ENCODE measurements at places on chromosomes 6 and 20.

GRCh38 chr6:40528051-40528450, 59.1 kb downstream of the LRFN2 start:
- no peak for DNase-seq

GRCh38 chr20:63819224-63819921, 11.7 kb downstream of the ZBTB46 start:
- no peak for DNase-seq

DNA sequence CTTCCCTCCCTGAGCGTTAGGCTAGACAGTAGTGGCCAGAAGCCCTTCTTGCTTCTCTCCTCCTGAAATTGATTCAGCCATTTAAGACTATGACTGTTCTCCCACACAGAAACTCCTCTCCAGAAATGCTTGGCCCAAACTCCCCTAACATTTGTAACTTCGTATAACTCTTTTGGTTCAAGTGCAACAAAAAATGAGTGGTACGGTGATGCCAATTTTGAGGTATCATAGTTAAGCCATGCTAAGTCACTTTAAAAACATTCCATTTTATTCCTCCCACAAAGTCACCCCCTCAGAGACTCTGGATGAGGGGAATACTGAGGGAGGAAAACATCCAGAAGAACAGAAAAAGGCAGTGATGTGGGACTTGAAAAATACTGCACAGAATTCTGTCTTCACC, 21.1 kb upstream of the ROS1 start:
- DNase-seq, result no peak

DNA sequence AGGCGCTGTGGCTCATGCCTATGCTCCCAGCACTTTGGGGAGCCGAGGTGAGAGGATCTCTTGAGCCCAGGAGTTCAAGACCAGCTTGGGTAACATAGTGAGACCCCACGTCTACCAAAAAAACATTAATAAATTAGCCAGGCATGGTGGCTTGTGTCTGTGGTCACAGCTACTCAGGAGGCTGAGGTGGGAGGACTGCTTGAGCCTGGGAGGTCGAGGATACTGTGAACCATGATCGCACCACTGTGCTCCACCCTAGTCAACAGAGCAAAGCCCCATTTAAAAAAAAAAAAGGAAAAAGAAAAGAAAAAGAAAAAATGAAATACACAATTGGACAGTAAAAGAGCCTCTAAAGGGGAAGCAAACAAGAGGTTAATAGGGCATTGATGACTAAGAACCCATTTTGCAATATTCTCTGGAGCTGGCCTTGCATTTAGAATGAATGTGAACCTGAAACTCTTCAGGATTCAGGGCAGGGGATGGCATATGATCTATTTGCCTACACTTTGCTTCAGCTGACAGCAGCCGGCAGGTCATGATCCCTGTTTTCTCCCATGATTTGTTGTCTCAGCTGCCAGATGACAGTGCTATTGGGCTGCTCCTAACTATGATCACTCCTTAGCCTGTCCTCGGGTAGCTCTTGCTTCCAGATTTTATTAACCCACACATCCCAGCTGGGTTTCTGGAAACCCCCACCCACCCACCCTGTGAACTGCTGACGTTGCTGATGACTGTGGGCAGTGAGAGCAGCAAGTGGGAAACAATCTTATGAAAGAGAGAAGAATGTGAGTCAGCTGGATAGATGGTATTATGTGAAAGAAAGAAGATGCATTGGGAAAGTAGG, 83.8 kb upstream of the ELOVL5 start:
- DNase-seq, result no peak

- no peak for DNase-seq
These were observed 4.3 kb downstream of the CRIP3 start for GRCh38 chr6:43304361-43304760.

- no peak for DNase-seq
These were observed 34.1 kb upstream of the HMGA1 start for GRCh38 chr6:34202329-34203201.

GRCh38 chr6:125717120-125717731, 32.2 kb upstream of the HEY2 start:
- no peak for DNase-seq

DNA sequence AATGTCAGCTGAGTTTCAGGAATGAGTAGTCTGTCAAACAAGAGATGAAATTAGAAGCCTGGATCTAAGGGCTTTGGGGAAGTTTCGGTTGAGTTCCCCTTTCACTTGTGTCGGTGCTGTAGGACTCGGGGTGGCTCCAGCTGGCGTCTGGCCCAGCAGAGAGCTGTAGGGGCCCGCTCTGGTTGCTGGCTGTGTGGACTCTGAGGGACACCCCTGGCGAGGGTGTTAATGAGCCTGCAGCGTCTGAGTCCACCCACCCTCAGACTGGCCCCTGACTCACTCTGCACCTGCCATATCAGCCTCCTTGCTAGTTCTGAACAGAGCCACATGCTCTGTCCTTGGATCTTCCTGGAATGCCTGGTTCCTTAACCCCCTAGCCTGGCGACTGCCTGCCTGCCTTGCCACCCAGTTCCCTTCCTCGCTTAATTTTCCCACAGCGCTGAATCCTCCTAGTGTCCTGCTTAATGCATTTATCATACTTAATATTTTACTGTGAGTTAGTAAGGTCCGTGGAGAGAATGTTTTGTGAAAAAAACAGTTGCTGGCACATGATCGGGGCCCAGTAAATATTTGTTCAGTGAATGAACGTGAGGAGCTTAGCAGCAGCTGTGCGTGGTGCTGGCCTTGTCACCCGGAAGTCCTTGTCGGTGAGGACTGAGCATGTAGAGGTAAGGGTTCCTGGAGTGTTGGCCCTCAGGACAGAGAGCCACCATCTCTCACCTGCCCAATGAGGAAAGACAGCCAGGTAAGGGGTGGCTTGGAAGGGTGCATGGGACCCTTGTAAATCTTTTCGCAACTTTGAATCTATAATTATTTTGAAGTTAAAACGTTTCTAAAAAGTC, 1.6 kb downstream of the DNAJC5 start:
- DNase-seq, result peak; percentile 68

GRCh38 chr6:143965503-143966171, 42.4 kb downstream of the PLAGL1 start:
- DNase-seq, result no peak

GRCh38 chr6:38156818-38157565, 337.5 kb downstream of the ZFAND3 start:
- no peak for DNase-seq

DNA sequence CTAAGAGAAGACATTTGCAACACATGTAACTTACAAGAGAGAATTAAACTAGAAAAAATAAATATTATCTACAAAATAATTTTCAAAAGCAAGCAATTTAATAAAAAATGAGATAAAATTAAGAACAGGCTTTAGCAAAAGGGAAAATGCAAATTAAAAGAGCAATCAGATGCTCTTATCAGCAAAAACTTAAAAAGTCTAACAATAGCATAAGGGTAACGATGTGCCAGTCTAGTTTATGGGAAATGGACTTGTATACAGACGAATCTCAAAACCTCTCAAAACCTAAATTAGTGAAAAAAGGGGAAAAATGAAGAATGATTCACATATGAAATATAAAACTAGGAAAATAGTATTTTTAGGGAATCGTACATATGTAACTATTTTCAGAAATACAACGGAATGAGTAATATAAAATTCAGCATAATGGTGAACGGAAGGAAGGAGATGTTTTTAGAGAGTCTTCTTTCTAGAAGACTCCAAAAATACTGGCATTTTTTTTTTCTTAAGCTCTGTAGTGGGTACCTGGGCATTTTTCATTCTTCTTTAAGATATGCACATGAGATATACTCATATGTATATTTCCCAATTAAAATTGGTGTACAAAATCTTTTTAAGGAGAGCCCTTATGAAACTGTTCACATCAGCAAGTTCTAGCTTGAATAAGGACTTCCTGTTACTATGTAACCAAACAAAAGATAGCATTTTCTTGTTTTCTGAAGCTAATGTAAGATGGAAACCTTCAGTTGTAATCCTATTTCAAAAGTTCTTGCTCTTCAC, 927 bp upstream of the MANEA start:
- no peak for DNase-seq

DNA sequence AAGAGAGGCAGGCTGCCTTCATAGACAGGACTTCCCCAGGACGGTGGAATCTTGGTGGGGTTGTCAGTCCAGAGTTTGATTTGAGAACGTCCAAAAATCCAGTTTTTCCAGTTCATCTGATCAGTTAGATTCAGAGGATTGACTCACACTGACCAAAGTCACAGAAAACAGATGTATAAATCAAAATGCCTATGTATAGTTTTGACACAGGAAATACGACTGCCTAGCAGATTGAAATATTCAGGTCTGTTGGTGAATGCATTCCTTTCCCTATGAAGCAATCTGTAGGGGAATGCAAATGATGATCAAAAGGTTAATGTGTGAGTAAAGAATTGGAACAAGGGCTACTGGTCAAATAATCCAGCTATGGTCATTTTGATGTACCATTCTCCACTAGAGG, 29.7 kb upstream of the GFOD1 start:
- DNase-seq, result no peak

DNA sequence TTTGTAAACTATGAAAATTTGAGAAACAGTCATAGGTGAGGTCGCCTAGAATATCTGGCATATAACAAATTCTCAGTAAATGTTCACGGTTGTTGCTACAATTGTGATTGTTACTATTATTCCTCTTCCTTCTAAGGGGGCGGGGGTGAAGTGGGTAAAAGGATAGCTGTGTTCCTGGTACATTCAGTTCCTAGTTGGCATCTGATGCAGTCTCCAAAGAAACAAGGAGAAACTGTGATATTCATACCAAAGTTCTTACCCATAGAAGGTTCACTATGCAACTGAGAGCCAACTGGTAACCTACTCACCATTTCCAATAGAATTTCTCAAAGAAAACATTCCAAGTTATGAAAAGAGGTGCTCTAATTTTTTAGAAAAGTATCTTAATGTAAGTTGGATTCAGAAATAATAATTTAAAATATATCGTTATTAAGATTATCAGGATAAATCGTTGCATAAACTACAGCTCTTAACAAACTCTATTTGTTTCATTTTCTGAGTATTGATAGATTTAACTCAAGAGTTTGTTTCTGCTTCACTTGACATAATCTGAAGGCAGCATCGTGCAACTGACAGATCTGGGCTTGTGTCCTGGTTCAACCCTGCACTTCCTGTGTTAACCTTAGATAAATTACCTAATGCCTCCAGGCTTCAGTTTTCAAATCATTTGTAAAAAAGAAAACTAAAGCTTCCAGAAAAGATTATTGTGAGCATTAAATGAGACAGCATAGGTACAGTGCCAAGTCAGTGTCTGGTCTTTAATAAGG, 13.3 kb upstream of the MAP7 start:
- DNase-seq, result no peak

DNA sequence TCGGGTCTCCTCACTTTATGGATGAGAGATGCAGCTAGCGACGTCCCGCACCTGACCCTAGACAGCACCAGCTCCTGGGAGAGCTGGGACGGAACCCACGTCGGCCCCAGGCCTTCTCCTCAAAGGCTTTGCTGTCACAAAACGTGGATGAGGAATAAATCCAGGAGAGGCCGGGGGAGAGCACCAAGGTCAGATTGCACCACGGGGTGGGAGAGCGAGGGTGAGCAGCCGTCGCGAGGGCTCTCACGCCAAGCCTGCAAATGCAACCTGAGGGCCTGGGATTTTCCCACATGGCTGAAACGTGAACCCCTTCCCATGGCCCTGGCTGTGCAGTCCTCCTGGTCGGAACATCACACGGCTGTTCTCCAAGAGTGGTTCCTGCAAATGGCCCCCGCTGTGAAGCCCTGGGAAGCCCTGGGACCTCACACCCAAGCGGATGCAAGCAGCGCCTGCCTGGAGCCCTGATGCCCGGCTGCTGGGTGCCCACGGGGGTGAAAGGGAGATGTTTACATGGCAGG, 45.3 kb downstream of the DLL1 start:
- DNase-seq, result no peak

DNA sequence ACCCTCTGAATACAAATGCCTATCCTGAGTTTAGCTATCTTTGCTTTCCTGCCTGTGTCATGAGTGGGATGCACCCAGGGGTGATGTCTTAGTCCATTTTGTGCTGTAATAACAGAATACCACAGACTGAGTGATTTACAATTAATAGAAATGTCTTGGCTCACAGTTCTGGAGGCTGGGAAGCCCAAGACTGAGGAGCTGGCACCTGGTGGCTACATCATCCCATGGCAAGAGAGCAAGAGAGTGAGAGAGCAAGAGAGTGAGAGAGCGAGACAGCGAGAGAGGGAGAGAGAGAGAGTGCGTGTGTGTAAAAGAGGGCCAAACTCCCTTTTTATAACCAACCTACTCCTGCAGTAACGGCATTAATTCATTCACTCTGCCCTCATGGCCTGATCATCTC, 76.8 kb downstream of the PRDM1 start:
- no peak for DNase-seq

DNA sequence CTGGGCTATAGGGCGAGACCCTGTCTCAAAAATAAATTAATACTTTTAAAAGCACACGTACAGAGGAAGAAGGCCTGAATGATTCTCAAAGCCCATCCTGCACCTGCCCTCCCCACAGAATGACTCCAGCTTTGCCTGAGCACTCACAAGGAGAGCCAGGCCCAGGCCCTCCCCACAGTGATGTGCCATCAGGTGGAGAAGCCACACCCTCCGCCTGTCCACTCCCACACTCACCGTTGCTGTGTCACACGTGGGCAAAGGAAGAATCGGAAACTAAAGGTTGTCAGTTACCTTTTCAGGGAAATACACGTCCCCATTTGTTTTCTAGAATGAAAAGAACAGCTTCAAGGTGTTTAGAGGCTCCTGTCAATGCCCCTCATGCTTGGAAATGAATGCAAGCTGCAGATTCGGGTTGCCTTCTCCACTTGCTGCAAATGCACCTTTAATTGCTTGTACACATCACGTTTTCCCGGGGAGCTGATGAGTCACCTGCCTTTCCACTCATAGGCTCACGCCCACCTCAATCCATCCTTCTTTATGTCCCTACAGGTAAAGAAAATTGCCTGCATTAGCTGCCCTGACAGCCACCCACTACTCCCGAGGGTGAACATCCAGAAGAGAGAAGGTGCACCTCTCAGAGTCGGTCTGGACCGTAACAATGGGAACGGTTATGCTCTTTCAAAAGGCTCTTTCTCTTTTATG, 45.5 kb upstream of the AFDN start:
- DNase-seq, result no peak

GRCh38 chr20:22423190-22423832, 161.1 kb downstream of the FOXA2 start:
- DNase-seq, result no peak

DNA sequence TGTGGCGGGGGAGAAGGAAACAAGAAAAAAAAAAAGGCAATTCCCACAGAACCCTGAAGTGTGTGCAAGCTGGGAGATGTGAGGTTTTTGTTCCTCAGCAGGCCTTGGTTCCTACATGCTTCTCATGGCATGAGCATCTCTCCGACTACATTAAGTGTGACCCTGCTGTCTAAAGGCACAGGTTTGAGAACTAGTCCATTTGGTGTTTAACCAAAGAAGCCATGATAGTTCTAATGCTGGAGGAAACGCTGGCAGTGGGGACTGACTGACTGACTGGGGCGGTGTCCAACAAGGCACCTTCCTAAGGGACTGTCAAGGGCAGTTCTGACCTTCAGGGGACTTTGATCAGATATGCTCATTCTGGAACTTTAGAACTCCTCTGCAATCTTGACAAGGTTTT, 3.8 kb downstream of the TXNDC5 start:
- DNase-seq, result no peak
